Stimulated activated CD8-positive, alpha-beta memory T cell treated with anti-CD3 and anti-CD28 coated beads, Interleukin-7, amount 100 ng/mL, for 1 hour (primary cell): ENCODE measurements at places on chromosomes 4 and X.
A peak's percentile ranks its signal among the peaks of the same experiment; 100 is the strongest.

DNA sequence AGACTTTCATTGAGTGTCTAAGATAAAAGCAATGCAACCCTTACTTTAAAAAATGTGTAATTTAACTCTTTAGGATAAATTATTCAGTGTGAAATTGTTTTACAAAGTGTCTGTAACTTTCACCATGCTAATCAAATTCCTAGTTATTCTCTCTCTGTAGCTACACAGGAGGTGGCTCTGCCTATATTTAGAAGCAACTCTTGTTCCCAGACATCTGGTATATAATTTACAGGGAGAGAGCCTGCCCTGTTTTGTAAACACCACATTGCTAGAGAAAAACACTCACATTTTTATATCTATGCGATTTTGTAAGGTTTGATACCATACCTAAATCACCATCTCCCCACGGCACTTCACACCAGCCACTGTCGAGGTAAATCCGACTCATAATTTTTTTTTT lies 35.5 kb upstream of the SPATA4 start:
- DNase-seq, result no peak

DNA sequence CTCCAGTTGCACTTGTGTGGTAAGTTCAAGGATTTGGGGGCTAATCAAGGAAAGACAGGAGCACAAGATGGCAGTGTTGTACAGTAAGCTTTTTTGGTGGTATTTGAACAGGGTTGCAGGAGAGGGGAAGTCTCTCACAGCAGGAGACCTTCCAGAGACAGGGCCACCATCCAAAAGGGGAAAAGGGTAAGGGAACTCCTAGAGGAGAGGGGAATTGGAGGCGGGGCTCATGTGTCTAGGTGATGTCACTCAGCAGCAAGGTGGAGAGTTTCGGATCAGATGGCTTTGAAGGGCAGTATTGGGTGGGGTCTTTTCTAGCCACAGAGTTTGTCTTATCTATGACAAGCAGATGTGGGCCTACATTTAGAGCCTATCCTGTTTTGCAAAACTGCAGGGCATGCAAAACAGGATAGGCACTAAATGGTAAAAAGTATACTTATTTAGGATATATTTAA lies 13.4 kb upstream of the RNF175 start:
- no peak for DNase-seq

- DNase-seq, result no peak
These were observed 37.2 kb upstream of the PPP2R2C start for GRCh38 chr4:6509587-6509986.

DNA sequence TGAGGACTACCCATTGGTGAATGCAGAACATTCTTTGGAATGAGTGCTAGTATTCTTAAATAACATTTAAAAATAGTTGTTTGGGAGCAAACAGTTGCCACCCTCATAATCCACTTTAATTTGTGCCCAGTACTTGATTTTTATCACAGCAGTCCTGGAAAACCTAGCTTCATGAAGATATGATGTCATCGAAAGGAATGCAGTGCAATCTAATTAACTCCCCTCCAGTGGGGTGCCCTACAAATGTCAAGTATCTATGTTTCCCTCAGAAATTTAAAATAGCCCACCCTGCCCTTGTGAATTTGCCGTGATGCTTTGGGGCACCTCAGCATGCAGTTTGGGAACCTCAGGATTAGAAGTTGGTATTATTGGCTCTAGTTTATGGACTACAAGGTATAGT lies 5.4 kb downstream of the RAB9A start:
- DNase-seq, result no peak

DNA sequence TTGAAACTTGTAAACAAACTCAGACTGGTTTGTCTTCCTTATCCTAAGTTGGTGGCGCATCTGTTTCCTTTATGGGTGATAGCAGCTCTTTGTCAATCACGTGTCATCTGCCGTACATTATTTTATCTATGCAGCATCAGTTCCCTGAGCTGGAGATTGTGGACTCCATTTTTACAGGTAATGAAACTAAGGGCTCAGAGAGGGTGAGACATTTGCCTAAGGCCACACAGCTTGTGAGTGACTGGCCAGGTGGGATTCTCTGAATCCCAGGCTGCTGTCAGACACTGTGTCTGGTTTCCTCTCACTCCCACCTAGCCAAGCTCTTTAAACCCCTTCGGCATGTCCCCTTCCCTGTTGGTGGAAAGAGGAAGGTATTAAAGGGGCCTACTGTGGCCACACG lies 41.7 kb upstream of the CLCN4 start:
- DNase-seq, result no peak

DNA sequence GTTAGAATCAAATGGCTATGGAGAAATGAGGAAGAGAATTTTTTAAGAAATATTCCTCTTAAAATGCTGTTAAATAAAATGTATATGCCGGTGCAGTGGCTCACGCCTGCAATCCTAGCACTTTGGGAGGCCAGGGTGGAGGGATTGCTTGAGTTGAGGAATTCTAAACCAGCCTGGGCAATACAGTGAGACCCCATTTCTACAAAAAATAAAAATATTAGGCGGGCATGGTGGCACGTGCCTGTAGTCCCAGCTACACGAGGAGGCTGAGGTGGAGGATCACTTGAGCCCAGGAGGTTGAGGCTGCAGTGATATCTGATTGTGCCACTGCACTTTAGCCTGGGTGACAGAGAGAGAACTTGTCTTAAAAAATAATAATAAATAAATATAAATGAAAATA lies 7.9 kb upstream of the FUNDC1 start:
- no peak for DNase-seq

DNA sequence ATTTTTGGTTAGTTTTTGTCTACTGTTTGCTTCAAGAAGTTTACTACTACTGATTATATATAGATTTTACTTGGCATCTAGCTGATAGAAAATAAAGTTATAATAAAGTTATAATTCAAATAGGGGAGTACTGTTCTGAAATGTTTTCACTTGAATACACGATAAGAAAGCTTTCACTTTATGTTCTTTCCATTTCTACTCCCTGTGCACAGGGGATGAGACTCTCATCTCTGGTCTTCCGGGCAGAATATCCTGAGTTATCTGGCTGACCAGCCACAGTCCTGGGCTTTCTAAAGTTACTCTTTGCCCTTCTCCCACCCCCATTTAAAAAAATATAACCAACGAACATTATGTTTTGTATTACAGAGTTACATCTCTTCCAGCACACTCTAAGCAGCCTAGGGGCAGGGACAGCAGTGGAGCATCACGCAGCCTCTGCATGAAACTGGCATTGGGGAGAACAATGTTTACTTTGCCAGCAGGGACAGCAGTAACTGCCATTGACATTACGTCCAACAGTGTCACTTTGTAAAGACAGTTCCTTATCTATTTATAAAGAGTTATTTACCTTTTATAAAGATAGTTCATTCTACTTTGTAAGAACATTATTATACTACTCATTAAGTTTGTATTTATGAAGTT lies 64.3 kb downstream of the METTL14 start:
- DNase-seq, result no peak

- no peak for DNase-seq
These were observed 23.5 kb upstream of the PRDM8 start for GRCh38 chr4:80173841-80174240.

DNA sequence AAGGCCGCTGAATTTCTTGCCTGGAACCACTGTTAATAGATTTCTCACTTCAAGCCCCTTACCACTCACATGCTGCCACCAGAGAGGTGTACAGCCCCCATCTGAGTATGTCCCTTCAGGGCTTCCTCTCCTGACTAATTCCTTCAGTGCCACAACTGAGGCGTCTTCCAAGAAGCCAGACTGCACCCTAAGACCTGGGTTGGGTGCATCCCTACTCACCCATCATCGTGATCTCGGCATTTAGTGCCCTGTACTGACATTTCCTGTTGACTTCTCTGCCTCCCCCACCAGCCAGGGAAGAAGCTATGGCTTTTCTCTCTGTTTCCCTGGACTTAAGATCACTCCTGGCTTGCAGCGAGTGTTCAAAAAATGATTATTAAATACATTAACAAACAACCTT lies 40.4 kb upstream of the MAP3K15 start:
- DNase-seq, result no peak

DNA sequence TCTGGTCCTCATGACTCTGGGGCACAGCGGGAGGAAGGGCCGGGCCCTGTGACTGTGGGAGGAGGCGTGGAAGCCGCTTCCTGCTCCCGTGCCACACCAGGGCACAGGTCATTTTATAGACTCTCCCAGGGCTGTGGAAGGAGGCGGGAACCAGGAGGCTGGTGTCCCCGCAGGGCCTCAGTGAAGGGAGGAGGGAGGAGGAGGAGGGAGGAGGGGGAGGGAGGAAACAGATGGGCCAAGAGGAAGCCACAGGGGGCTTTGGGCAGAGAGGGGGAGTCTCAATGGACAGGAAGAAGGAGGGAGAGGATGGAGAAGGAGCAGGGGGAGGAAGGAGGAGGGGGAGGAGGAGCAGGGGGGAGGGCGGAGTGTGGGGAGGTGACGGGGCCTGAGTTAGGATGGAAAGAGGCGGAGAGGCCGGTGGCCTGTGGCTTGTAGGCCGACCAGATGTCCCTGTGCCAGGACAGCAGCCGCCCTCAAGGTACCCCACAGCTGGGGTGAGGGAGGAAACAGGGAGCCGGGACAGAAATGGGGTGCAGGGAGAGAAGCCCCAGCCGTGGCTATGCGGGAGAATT lies 6.2 kb upstream of the PLCXD1 start:
- DNase-seq, result no peak

GRCh38 chr4:44186850-44187246 lies 261.8 kb downstream of the KCTD8 start:
- DNase-seq, result no peak

- DNase-seq, result no peak
These were observed 581 bp downstream of the DNAJB14 start for GRCh38 chr4:99945718-99946355.

DNA sequence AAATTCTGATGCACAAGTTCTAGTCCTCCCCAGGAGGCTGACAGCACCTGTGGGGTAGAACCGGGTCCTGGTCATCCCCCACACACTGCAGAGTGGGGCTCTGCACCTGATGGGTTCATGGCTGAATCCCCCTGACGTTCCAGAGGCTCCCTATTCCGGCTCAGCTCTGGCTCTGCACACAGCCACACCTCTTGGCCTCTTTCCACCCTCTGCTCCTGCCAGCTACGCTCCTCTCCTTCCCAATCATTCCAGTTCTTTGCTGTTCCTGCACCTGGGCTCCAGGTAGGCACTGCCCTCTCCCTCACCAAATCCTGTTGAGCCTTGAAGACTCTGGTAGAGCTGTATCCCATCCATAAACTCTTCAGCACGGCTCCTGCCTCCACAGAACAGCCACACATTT lies 75.5 kb downstream of the GATB start:
- DNase-seq, result no peak

- peak; percentile 1 for DNase-seq
These were observed 847 bp downstream of the PI4K2B start for GRCh38 chr4:25234390-25235370.

- no peak for DNase-seq
These were observed 132.9 kb downstream of the CHM start for GRCh38 chrX:85914431-85914830.

DNA sequence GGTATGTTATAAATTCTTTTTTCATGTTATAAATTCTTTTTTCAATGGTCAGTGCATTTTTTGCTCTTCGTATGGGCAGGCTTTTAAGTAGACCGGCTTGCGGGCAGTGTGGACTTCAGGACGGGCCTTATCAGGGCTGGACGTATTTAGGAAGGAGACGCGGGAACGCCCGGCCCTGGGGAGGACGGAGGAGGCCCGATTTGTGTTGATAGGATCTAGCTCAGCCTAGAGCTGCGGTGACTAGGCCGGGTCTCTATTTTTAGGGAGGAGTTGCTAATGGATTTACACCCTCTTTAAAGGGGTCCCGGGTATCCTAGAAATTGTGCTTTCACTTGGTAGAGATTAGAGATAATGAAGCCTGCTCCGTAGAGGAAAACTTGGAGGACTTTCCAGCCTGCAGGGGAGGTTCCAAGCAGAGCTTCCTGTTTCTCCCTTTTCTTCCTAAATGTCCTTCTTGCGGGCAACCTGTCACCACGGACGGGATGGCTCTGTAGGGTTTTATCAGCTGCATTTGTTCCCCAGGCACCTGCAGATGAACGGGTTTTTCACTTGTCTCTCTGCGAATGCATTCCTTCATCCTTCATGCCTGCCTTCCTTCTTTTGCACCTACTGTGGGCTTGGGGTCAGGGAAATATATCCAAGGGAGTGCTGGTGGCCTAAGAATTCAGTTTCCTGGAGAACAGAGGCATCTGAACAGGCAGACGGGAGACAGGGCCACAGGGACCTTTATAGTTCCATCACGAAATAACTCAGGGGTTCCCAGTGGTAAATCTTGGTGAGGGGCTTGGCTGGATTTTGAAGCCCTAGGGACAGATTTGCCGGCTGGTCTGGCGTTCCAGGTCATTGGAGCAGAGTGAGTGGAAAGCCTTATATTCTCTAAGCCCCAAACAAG lies 1.4 kb downstream of the CD99 start:
- DNase-seq, result no peak

- no peak for DNase-seq
These were observed 22.9 kb upstream of the SGMS2 start for GRCh38 chr4:107801766-107802211.

DNA sequence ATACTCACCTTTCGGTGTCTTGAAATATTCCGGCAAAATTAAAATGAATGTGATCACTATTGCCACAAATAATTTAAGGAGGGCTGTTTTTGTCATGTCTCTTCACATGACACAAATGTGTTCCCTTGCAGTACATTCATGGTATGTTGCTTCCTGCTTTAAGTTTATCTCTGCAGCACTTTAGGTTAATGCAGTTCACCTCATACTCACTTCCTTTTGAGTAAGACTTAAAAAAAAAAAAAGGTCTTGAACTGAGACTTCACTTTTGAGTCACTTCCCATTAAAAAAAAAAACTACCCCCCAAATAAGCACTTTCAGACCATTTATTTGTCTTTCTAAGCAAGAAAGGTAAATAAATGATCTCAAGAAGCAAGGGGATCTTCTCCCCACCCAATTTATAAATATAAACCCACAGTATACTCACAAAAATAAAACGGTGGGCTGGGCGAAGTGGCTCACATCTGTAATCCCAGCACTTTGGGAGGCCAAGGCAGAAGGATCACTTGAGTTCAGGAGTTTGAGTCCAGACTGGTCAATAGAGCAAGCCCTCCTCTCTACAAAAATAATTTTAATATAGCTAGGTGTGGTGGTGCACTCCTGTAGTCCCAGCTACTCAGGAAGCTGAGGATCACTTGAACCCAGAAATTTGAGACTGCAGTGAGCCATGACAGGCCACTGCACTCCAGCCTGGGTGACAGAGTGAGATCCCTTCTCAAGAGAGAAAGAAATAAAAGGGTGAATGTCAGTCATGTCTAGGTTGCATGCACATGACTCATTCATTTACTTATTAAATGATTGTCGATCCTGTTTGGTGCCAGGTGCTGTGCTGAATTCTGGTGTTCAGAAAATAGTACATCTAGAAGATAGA lies at the start of gene TMEM156:
Gene TMEM156 (minus strand): TSS at position 192 of the 868 bp plus-strand sequence. CDS start 96 bp downstream, at position 96.
- no peak for DNase-seq
